ENCODE measurements at places on chromosomes 1 and 21. TPM values are rescaled to one million over a fixed set of nuclear protein-coding genes. Genes with fewer than 3 reads are reported as not detected.
A peak's percentile ranks its signal among the peaks of the same experiment; 100 is the strongest.

The FAM3B gene
- total RNA-seq = 74.5 TPM

The TSSK3 gene
- 1.8 TPM for total RNA-seq

The B3GALT5 gene
- total RNA-seq = 5.6 TPM

The ANGPTL7 gene
- 3.6 TPM for total RNA-seq

The SLC2A5 gene
- total RNA-seq = under 0.01 TPM

The MYOG gene
- not detected for total RNA-seq

The AGMAT gene
- 0.33 TPM for total RNA-seq

The ZBTB40 gene
- total RNA-seq = 11.2 TPM

The AMY2A gene
- total RNA-seq = 4,537 TPM

The AADACL4 gene
- not detected for total RNA-seq

GRCh38 chr1:30284728-30285475 is 438.5 kb downstream of the MATN1 start:
- DNase-seq = no peak
- no peak overlapping the region for H3K27ac ChIP-seq
- H3K4me3 ChIP-seq = no peak overlapping the region
- no peaks in the 10 kb centered on the region for H3K4me1 ChIP-seq
- no peaks in the 10 kb centered on the region for H3K27me3 ChIP-seq

GRCh38 chr1:204578867-204579664 is 62.9 kb downstream of the MDM4 start:
- DNase-seq = peak; percentile 16
- peak overlapping the region; percentile 68 for H3K27ac ChIP-seq
- no peaks in the 10 kb centered on the region for H3K27me3 ChIP-seq
- H3K4me1 ChIP-seq = peaks cover 5% of the 10 kb centered on the region

- H3K4me1 ChIP-seq = peaks cover 11% of the 10 kb centered on the region
- H3K4me3 ChIP-seq = no peak overlapping the region
- H3K27ac ChIP-seq = peak overlapping the region; percentile 82
- no peaks in the 10 kb centered on the region for H3K36me3 ChIP-seq
- no peak for DNase-seq
These were observed 60.5 kb downstream of the CAPN9 start for GRCh38 chr1:230807561-230808280.

GRCh38 chr1:79497193-79497773 is 490.8 kb upstream of the ADGRL4 start:
- H3K36me3 ChIP-seq = no peaks in the 10 kb centered on the region
- H3K4me3 ChIP-seq = no peak overlapping the region
- no peak overlapping the region for H3K27ac ChIP-seq
- no peak for DNase-seq
- no peaks in the 10 kb centered on the region for H3K27me3 ChIP-seq

- H3K27me3 ChIP-seq = no peaks in the 10 kb centered on the region
- H3K36me3 ChIP-seq = no peaks in the 10 kb centered on the region
- DNase-seq = peak; percentile 36
- H3K27ac ChIP-seq = peak overlapping the region; percentile 78
- no peak overlapping the region for H3K4me3 ChIP-seq
These were observed 35.4 kb downstream of the RSPH1 start for GRCh38 chr21:42460391-42461184.

DNA sequence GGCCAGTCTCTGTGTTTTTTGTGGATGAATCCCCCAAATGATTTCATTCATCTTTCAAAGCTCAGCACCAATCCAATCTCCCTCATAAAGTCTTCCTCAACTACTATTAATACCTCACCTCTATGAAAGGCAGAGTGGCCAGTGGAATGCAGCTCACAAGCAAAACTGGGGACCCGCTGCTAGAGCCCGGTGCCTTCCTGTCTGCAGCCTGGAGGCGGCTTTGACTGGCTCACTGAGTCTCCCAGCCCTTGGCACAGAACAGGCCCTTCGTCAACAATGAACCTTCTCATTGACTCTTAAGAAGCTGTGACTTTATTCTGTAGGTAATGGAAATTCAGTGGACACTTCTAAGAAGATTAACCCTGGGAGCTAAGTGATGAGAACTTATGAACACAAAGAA is 86.8 kb upstream of the RAB4A start:
- no peak for DNase-seq
- H3K4me1 ChIP-seq = peaks cover 23% of the 10 kb centered on the region
- H3K27me3 ChIP-seq = no peaks in the 10 kb centered on the region
- H3K4me3 ChIP-seq = no peak overlapping the region
- H3K27ac ChIP-seq = no peak overlapping the region

DNA sequence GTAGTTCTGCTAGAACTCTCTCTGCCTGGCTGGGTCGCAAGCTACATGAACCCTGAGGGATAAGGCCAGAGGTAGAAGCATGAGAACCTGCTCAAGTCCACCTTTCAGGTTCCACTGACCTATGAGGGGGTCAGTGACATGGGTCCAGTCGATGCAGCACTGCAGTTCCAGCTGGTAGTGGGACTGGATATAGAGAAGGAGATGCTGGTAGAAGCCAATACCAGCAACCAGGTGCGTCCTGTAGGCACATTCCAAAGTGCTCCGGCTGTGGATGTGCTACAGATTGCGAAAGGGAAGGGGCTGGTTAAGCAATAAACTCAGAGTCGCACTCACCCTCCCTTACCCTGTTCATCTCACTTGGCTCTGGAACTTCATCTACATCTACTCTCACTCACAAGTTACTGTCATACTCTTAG is 5.7 kb downstream of the SMG5 start:
- H3K36me3 ChIP-seq = peaks cover 32% of the 10 kb centered on the region

Data from body of pancreas (tissue), 4 donors.